Activated CD4-positive, alpha-beta T cell treated with anti-CD3 and anti-CD28 coated beads, Interleukin-2, amount 50 U/mL, for 16 hours (primary cell): ENCODE measurements at places on chromosomes 3 and 15.

DNA sequence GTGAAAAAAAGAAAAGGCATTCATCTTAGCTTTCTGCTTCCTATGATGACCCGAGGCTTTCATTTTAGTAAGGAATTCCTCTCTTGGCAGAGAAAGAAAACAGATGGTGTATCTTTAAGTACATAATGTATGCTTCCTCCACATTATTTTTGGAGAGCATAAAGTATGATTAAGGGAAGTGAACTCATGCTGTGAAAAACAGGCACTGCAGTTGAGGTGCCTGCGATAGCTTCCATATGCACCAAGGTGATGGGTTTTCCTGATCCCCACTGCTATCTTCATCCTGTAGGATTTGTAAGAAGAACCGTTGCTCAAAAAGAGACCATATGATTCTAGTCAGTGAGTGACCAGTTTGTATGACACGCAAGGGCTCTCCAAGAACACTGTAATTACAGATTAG is 411.5 kb upstream of the MCTP2 start:
- DNase-seq: no peak

DNA sequence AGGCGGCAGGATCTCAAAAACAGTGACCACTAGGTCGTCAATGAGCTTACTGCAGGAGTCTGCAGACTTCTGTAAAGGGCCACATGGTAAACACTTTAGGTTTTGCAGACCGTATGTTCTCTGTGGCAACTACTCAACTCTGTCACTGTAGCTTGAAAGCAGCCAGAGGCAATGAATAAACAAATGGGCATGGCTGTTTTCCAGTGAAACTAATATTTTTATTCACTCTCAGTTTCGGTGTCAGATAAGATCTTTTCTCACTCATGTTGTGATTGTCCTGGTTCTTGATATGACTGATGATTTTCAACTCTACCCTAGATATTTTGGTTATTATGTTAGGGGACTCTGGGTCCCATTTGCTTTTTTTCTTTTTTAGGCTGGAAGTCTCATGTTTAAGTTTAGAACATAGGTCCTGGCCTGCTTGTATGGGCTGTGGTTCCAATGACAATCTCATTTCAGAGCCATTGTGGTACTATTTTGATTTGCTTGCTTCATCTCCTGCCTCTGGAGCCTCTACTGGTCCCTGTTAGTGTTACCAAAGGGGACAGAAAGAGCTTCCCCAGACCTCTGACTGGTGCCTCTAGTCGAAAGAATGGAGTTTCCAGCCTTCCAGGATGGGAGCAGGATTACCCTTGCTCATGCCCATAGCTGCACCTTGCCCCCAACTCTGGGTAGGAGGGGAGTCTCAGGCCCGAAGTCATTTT is 222.0 kb downstream of the STT3B start:
- peak; percentile 91 for DNase-seq

- DNase-seq: no peak
Observed at GRCh38 chr3:137084586-137084985, 126.8 kb downstream of the IL20RB start.

- no peak for DNase-seq
Observed at GRCh38 chr3:80855482-80855881, 906.0 kb downstream of the GBE1 start.

GRCh38 chr3:3589715-3590130 is 209.5 kb upstream of the LRRN1 start:
- DNase-seq: no peak

DNA sequence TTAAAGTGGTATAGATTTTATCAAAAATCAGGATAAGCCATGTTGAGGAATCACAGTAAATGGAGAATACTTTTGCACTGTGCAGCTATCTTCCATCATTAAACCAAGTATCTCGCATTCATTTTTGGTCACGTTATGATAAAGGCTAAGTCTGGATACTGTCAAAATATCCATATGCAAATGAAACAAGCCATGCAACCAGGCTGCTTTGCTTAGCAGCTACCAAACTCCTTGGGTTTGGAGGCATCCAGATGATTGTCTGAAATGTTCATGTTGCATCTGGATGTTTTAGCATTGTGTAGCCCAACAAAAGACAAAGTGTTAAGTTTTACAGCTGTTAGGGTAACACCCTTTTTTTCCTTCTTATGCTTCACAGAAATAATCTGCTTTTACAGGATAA is 322.9 kb upstream of the MDFIC2 start:
- no peak for DNase-seq

DNA sequence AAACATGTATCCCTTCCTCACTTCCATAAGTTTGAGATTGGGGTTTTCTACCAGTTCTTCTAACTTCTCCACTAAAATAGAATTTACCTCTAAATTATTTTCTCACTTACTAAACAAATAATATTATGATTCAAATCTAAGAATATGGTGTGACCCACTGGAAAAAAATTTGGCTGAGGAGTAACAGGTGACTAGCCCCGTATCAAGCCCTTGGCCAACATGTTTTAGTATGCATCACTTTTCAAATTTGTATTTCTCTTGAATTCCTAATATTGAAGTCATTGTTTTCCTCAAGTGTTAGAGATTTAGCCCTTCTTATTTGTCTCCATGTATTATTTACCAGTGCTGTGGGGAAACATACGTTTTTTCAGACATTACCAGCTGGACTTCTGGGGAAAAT is 759.4 kb downstream of the NSUN3 start:
- DNase-seq: no peak

DNA sequence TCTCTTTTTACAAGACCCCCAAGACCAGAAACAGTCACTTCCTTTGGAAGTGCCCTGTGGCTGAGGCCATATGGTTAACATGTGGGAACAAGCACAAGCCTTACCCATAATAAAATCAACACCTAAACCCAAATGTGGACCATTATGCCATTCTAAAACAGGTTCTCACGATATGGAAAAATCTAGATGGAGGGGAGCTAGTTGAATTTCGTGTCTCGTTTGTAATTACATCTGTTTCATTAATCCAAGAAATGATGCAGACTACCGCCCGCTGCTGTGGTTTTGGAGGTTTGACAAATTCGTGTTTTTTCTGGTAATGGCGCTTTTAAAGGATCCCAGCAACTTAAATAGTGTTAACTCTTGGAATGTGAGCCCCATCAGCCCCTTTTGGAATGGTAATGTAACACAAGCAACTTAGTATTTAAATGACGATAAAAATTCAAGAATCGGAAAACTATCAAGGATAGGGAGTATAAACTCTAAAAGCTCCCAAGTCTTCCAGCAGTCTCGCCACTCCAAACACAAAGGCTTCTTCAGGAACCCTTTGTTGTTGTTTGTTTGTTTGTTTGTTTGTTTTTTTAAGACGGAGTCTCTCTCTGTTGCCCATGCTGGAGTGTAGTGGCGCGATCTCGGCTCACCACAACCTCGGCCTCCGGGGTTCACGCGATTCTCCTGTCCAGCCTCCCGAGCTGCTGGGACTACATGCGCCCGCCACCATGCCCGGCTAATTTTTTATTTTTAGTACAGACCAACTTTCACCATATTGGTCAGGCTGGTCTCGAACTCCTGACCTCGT is 1.1 kb downstream of the CNBP start:
- DNase-seq: peak; percentile 48

- no peak for DNase-seq
Observed at GRCh38 chr3:61814674-61815073, 253.3 kb downstream of the PTPRG start.

DNA sequence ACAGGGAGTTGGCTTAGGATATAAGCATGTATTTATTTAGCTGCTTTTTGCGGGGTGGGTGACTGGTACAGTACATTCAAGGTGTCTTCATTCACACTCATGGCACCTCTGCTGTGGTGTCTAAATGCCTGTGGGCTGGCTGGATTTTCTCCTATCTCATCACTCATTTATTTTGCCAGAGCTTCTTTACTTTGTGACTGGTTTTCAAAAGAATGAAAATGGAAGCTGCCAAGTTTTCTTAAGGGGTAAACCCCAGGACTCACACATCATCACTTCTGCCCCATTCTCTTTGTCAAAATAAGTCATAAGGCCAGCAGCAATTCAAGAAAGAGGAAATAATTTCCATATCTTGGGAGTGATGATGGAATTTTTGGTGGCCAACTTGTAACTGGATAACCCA is 493.4 kb upstream of the ALCAM start:
- no peak for DNase-seq

DNA sequence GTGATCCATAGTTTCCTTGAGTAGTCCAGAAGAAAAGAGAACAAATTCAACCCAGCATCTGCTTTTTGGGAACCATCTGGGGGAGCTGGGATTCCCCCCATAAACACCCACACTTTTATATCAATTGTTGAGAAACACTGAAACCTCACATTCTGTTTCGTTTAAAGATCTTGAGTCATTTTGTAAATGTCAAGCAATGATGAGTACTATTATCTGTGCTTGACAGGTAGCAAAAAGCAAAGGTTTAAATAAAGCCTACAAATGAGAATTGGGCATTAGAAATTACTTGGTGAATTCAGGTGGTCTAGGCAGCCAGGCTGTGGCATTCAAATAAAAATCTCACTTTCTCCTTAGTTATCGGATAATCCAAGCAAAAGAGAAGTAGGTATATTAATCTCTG is 75.7 kb downstream of the TMEM266 start:
- peak; percentile 28 for DNase-seq

DNA sequence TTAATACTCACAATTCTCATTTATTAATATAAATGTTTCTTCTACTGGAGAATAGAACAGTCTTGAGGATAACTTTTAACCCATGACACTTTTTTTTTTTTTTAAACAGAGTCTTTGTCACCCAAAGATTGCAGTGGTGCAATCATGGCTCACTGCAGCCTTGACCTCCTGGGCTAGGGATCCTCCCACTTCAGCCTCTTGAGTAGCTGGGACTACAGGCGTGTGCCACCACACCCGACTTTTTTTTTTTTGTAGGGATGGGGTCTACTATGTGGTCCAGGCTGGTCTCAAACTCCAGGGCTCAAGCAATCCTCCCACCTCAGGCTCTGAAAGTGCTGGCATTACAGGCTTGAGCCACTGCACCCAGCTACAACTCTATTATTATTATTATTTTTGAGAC is 34.5 kb downstream of the PIK3CB start:
- DNase-seq: no peak

DNA sequence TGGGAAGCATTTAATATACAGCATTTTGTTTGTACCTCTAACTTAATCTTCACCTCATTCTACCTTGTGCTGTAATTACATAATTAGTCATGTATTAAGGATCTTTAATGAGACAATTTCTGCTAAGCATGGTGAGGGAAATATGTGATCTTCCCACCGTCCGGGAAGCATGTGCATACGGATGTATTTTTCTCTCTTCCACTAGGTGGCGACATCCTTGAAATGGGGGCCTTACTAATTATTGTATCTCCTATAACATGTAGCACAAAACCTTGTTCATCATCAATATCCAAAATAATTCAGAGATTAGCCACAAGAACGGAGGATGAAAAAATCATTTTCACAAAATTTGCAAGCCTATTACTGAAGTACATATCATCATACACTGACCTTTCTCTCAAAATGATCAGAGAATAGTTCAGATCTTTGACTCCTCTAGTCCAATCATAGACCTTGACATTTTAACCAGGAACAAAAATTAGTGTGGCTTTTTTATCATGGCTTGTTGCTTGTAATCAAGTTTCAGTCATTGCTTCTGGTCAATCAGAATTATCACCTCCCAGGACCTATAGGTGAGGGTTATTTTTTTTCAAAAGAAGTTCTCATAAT is 148.9 kb upstream of the GBE1 start:
- peak; percentile 40 for DNase-seq

GRCh38 chr3:42681361-42682038 is 3.8 kb upstream of the KLHL40 start:
- DNase-seq: no peak

- no peak for DNase-seq
Observed at GRCh38 chr3:99997293-99997692, 117.0 kb downstream of the FILIP1L start.

DNA sequence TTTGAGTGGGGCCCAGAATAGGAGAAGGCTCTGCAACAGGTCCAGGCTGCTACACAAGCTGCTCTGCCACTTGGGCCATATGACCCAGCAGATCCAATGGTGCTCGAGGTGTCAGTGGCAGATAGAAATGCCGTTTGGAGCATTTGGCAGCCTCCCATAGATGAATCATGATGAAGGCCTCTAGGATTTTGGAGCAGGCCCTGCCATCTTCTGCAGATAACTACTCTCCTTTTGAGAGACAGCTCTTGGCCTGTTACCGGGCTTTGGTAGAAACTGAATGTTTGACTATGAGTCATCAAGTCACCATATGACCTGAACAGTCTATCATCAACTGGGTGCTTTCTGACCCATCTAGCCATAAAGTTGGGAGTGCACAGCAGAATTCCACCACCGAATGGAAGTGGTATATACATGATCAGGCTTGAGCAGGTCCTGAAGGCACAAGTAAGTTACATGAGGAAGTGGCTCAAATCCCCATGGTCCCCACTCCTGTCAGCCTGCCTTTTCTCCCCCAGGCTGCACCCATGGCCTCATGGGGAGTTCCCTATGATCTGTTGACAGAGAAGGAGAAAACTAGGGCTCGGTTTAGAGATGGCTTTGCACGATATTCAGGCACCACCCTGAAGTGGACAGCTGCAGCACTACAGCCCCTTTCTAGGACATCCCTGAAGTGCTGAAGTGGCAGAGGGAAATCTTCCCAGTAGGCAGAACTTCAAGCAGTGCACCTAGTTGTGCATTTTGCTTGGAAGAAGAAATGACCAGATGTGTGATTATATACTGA is 971.4 kb downstream of the MCTP2 start:
- no peak for DNase-seq

DNA sequence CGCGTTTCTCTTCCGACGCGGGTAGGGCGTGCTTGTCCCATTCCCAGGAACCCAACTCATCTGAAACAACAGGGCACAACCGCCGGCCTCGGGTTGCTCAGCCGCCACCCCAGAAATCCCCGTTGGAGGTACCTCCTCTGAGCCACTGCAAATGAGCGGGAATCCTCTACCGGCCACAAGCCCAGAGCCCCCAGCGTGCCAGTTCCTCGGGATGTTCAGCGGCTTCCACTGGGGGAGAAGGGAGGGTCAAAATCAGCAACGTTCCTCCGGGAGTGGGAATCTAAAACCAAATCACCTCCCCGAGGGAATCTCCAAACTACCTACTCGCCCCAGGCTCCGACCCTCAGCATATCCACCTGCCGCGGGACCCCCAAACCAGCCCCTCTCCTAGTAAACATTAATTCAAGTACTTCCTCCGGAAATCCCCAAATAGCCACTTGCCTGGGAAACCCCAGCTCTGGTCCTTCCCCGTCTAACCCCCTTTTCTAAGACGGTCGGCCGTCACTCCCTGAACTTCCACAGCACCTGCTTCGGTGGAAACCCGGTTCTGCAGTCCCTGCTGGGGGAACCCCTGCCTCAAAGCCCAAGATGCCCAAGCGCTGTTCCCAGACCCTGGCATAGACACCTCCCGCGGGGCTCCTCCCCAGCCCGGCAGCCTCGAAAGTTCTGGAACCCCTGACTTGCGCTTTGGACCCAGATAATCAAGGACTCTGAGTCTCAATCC is 887 bp downstream of the OXTR start:
- no peak for DNase-seq

- DNase-seq: no peak
Observed at GRCh38 chr15:100050877-100051786, 290.6 kb downstream of the ADAMTS17 start.

GRCh38 chr15:91508633-91509032 is 344.9 kb upstream of the SLCO3A1 start:
- DNase-seq: no peak

GRCh38 chr15:101176625-101177024 is 75.2 kb downstream of the CHSY1 start:
- DNase-seq: no peak

GRCh38 chr3:127351775-127352350 is 64.0 kb upstream of the PRR20G start:
- no peak for DNase-seq
